ENCODE measurements at places on chromosomes 6 and 20. TPM values are rescaled to one million over a fixed set of nuclear protein-coding genes. Genes with fewer than 3 reads are reported as not detected.

The CCR6 gene
- 2.7 TPM for total RNA-seq

The MMP24 gene
- total RNA-seq = 0.05 TPM

DNA sequence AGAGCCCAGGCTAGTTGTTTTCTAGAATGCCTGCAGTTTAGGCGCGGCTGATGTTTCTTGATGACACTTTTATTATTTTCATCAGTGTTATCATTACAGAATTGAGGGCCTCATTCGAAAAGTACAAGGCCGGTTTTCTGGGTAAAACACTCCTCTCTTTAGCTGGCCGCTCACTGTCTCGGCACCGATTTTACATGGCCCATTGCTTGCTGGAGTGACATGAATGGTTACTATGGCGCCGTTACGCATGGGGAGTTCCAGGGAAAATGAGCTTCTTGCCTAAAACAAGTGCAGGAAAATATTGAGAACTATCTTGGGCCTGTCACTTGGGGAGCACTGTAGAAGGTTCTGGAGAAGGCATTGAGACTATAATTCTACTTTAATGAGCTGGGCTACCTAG, 317.8 kb downstream of the CDH4 start:
- no peak overlapping the region for H3K4me3 ChIP-seq
- H3K4me1 ChIP-seq = no peaks in the 10 kb centered on the region
- H3K27ac ChIP-seq = no peak overlapping the region
- no peaks in the 10 kb centered on the region for H3K36me3 ChIP-seq
- H3K27me3 ChIP-seq = no peaks in the 10 kb centered on the region

- H3K27ac ChIP-seq = no peak overlapping the region
- no peak for DNase-seq
- no peaks in the 10 kb centered on the region for H3K4me1 ChIP-seq
- H3K27me3 ChIP-seq = no peaks in the 10 kb centered on the region
- no peak overlapping the region for H3K4me3 ChIP-seq
- H3K36me3 ChIP-seq = no peaks in the 10 kb centered on the region
Observed at GRCh38 chr6:134217105-134217797, 100.7 kb downstream of the SGK1 start.

- no peaks in the 10 kb centered on the region for H3K36me3 ChIP-seq
- no peak overlapping the region for H3K4me3 ChIP-seq
- H3K27ac ChIP-seq = no peak overlapping the region
Observed at GRCh38 chr20:61798632-61799031, 267.0 kb downstream of the TAF4 start.

Measured in thymus (tissue), 14 donors.